DND-41 (cell line): ENCODE measurements at places on chromosomes 3 and 15.
A peak's percentile ranks its signal among the peaks of the same experiment; 100 is the strongest.

- no peak overlapping the region for H3K4me3 ChIP-seq
- H3K27ac ChIP-seq: no peak overlapping the region
These were observed 20.7 kb downstream of the ZBTB38 start for GRCh38 chr3:141388823-141389621.

DNA sequence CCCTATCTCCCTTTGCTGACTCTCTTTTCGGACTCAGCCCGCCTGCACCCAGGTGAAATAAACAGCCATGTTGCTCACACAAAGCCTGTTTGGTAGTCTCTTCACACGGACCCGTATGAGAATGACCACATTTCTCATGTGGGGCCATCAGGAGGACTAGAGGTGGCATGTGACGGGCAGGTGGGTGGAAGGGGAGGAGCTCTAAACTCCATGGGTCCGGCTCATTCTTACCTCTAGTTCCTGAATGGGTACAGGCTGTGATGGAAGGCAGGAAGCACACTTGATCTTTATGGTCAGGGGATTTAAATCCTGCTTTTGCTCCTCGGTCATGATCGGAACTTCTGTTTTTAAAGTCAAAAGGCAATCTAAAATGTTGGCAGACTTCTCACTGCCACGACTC lies 28.6 kb downstream of the CFAP92 start:
- H3K36me3 ChIP-seq: no peaks in the 10 kb centered on the region
- H3K27me3 ChIP-seq: no peaks in the 10 kb centered on the region
- no peak overlapping the region for H3K4me3 ChIP-seq

DNA sequence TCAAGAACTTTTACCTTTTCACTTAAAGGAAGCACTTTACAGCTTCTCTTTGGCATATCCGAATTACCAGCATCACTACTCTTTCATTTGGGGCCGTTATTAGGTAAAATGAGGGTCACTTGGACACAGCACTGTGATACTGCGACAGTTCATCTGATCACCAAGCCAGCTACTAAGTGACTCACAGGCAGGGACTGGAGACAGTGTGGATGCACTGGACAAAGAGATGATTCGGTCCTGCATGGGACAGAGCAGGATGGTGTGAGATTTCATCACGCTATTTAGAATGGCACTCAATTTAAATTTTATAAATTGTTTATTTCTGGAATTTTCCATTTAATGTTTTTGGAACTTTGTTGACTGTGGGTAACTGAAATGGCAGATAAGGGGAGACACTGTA lies 166.9 kb upstream of the IL12A start:
- no peaks in the 10 kb centered on the region for H3K36me3 ChIP-seq
- peaks cover 12% of the 10 kb centered on the region for H3K27me3 ChIP-seq
- no peak overlapping the region for H3K4me3 ChIP-seq
- H3K27ac ChIP-seq: no peak overlapping the region
- H3K4me1 ChIP-seq: no peaks in the 10 kb centered on the region

GRCh38 chr3:142779591-142779990 lies 55.8 kb downstream of the TRPC1 start:
- no peaks in the 10 kb centered on the region for H3K4me1 ChIP-seq
- H3K27me3 ChIP-seq: no peaks in the 10 kb centered on the region
- H3K27ac ChIP-seq: no peak overlapping the region
- H3K36me3 ChIP-seq: no peaks in the 10 kb centered on the region
- DNase-seq: no peak

DNA sequence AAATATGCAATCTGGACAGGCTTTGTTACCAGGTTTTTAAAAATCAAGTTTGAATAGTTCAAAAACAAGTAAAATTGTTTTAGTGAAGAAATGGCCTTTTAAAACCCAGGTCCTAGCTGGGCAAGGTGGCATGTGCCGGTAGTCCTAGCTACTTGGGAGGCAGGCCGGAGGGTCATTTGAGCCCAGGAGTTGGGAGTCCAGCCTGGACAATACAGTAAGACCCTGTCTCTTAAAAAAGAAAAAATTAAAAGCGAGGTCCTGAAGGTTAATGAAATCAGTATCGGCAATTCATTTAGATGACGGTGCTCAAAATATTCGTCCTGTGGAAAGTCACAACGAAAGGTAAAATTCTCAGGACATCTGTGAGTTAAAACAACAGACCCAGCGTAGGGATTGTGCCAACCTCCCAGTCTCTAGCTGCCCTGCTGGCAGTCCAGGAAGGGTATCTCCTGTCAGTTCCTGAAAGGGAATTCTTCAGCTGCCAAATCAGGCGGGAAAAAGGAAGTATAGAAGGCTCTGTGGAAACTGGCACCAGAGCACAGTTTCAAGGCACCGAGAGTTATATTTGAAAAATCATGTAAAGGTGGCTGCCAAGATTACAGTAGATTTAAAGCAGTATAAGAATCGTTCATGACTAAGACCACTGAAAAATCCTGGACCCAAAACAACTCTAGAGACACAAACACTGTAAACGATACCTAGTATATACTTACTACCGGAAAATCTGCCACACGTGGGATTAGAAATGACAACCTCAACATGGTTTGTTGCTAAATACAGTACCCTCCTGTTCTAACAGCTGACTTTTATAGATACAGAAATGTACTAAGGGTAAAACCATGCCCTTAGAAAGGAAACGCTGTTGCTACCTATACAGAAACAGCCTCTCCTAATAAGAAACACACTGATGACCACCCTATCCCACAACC lies 1.2 kb upstream of the ABHD17C start:
- no peaks in the 10 kb centered on the region for H3K36me3 ChIP-seq
- H3K4me1 ChIP-seq: peaks cover 21% of the 10 kb centered on the region
- H3K27me3 ChIP-seq: peaks cover 41% of the 10 kb centered on the region
- DNase-seq: no peak
- peak overlapping the region; percentile 65 for H3K4me3 ChIP-seq
- H3K27ac ChIP-seq: no peak overlapping the region

- no peaks in the 10 kb centered on the region for H3K27me3 ChIP-seq
- no peaks in the 10 kb centered on the region for H3K36me3 ChIP-seq
- no peak for DNase-seq
- H3K4me1 ChIP-seq: no peaks in the 10 kb centered on the region
- H3K4me3 ChIP-seq: no peak overlapping the region
These were observed 43.5 kb downstream of the IFT57 start for GRCh38 chr3:108178676-108179075.

- DNase-seq: no peak
- H3K4me3 ChIP-seq: no peak overlapping the region
- no peaks in the 10 kb centered on the region for H3K27me3 ChIP-seq
- H3K27ac ChIP-seq: no peak overlapping the region
These were observed 93.2 kb downstream of the PLCH1 start for GRCh38 chr3:155651489-155652218.

GRCh38 chr15:85430406-85431204 lies 50.2 kb downstream of the AKAP13 start:
- H3K27ac ChIP-seq: no peak overlapping the region
- H3K4me3 ChIP-seq: no peak overlapping the region
- H3K27me3 ChIP-seq: no peaks in the 10 kb centered on the region
- no peaks in the 10 kb centered on the region for H3K36me3 ChIP-seq
- DNase-seq: no peak

DNA sequence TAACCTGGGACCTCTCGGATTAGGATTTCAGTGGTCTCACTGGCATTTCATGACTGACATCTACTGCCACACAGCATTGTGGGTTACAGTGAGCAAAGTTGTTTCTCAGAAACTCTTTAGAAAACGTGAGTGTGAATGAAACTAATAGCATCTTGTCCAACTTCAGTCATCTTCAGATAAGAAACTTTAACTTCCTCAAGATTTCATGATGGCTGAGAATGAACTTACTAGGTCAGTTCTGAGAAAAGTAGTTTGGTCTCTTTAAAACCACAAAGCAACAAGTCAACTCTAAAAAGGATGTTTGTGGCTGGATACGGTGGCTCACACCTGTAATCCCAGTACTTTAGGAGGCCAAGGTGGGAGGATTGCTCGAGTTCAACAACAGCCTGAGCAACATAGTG lies 14.2 kb upstream of the HOMER2 start:
- no peak overlapping the region for H3K27ac ChIP-seq
- H3K36me3 ChIP-seq: no peaks in the 10 kb centered on the region
- H3K4me1 ChIP-seq: peaks cover 8% of the 10 kb centered on the region; the same call in 1 of the 2 replicates
- no peak overlapping the region for H3K4me3 ChIP-seq

GRCh38 chr3:99700631-99701268 lies 62.4 kb downstream of the COL8A1 start:
- DNase-seq: no peak
- no peak overlapping the region for H3K27ac ChIP-seq
- H3K4me3 ChIP-seq: no peak overlapping the region

DNA sequence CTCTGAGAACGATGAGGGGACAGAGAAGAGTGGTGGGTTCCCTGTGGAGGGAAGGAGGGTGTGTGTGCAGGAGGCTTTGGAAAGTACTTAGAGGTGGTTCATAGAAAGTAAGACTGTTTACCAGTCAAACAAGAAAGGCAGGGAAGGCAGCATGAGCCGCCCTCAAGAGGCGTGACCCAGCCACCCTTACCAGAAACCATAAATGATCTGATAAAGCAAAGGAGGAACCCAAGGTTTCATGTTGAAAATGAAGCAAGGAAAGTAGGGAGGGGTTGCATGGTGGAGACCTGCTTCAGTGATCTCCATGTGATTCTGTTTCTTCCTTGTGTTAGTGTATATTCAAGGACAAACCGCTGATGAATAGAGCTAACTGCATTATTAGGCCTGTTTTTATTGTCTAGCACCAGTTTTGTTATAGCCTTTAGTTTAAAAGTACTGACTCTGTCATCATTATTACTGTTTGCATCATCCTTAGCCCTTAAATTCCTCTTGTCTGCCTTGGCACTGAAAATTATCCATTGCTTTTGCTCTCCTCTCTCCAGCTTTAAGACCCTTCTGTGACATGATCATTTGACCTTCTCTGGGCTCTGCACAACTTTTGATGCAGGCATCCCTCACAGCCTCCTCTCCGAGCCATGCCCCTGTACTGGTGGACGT lies 96.1 kb downstream of the STAC start:
- no peaks in the 10 kb centered on the region for H3K36me3 ChIP-seq
- no peak overlapping the region for H3K4me3 ChIP-seq
- DNase-seq: no peak
- H3K27ac ChIP-seq: no peak overlapping the region

DNA sequence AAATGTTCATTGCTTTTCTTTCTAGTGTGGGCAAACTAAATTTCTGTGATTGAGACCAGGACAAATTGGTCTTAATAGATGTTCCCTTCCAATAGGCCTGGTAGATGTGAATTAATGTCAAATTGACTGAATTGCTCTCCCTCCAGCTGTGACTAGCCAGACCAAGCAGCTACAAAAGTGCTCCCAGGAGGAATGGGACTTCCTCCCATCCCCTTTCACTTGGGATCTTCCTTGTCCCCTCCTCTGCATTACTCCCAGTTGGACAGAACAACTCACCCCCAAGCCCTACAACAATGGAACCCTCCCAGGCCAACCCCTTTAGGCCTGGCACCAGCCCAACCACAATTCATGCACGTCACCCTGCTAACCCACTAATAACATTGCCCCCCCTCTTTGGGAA lies 19.6 kb upstream of the ZKSCAN7 start:
- no peak overlapping the region for H3K27ac ChIP-seq
- no peaks in the 10 kb centered on the region for H3K36me3 ChIP-seq
- no peaks in the 10 kb centered on the region for H3K27me3 ChIP-seq
- DNase-seq: no peak

- H3K4me3 ChIP-seq: no peak overlapping the region
- no peaks in the 10 kb centered on the region for H3K4me1 ChIP-seq
- H3K36me3 ChIP-seq: no peaks in the 10 kb centered on the region
- no peak for DNase-seq
- peaks cover 3% of the 10 kb centered on the region for H3K27me3 ChIP-seq
- H3K27ac ChIP-seq: no peak overlapping the region
These were observed 9.2 kb upstream of the EHD4 start for GRCh38 chr15:41981371-41982132.

- H3K4me1 ChIP-seq: no peaks in the 10 kb centered on the region
- no peaks in the 10 kb centered on the region for H3K27me3 ChIP-seq
- H3K27ac ChIP-seq: no peak overlapping the region
- no peak overlapping the region for H3K4me3 ChIP-seq
- DNase-seq: no peak
These were observed 76.2 kb upstream of the PRICKLE2 start for GRCh38 chr3:64301476-64301875.

DNA sequence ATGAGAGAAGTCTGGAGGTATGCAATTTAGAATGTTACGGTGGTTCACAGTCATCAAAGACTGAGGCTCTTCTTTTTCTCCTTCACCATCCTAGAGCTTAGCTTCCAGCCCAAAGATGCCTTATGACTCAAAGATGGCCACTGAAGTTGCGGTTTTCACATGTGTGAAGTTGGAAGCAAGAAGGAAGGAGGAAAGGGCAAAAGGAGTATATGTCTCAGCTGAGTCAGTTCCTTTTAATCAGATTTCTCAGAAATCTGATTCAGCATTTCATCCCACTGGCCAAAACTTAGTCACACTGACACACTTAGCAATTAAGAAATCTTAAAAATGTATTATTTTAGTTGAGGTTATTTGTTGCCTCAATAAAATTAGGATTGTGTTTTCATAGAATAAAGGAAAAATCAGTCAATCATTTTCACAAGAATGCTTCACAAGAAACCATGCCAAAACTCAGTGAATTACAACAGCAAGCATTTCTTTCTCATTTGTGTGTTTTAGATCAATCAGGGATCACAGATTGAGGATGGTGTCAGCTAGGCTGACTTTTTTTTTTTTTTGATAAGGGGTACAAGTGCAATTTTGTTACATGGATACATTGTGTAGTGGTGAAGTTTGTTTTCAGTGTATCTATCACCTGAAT lies 211.1 kb upstream of the GADL1 start:
- no peak overlapping the region for H3K4me3 ChIP-seq
- H3K4me1 ChIP-seq: peaks cover 11% of the 10 kb centered on the region
- DNase-seq: peak; percentile 30

- no peak overlapping the region for H3K4me3 ChIP-seq
- no peak overlapping the region for H3K27ac ChIP-seq
These were observed 68.0 kb downstream of the CSNK1G1 start for GRCh38 chr15:64287953-64288352.
